ENCODE measurements at places on chromosomes 13 and 19.

DNA sequence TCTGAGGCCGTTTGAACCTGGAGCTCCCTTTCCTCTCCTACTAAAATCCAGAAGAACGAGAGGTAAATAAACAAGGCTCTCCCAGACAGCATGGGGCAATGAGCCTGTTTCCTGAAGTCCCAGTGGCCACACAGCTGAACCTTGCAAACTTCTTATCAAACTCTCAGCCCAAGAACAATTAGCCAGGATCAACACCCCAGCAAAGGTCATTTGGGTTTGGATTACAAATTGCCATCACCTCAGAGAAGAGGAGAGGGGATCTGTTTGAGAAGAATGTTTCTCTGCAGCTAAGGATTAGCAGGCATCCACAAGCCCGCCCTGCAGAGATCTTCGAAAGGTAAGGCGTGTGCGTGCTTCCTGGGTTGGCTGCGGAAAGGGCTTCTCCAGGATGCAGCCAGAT lies 201.9 kb upstream of the SOX1 start:
- DNase-seq: no peak

GRCh38 chr13:41059456-41060081 lies 1.7 kb upstream of the WBP4 start:
- no peak for DNase-seq

- no peak for DNase-seq
Observed at GRCh38 chr13:26476111-26476781, 81.2 kb upstream of the WASF3 start.

DNA sequence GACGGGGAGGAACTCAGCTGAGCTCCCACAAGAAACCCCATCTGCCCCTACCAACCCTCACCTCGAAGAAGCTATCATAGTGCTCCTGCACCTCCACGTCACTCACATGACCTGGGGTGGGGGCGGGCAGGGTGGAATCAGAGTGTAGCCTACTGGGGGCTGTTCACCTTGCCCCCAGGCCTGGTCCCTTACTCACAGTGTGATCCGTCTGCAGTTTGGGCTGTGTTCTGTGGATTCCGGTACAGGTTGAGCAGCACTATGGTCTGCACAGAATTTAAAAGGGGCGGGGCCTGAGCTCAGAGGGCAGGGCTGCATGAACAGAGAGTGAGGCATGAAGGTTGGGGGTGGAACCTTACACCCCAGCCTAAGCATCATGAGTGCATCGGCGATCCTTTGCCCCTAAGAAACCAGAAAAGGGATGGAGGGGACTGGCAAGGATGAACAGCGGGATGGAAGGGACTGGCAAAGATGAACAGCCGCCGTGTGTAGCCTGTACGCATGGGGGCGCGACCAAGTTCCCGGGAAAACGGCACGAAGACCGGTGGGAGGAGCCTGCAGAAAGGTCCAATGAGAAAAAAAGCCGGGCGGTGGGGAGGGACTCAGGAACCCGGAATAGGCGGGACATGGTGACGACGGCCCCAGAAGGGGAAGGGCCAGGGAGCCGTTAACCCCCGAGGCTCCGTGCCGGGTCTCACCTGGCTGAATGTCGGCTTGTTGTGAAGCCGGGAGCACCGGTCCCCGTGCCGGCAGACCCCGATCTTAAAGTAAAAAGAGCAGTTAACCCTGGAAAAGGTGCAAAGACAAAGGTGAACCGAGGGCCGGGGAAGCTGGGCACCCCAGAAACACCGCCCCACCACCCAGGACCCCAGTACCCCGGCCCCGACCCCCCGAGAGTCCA lies 539 bp downstream of the U2AF1L4 start:
- DNase-seq: peak; percentile 70

DNA sequence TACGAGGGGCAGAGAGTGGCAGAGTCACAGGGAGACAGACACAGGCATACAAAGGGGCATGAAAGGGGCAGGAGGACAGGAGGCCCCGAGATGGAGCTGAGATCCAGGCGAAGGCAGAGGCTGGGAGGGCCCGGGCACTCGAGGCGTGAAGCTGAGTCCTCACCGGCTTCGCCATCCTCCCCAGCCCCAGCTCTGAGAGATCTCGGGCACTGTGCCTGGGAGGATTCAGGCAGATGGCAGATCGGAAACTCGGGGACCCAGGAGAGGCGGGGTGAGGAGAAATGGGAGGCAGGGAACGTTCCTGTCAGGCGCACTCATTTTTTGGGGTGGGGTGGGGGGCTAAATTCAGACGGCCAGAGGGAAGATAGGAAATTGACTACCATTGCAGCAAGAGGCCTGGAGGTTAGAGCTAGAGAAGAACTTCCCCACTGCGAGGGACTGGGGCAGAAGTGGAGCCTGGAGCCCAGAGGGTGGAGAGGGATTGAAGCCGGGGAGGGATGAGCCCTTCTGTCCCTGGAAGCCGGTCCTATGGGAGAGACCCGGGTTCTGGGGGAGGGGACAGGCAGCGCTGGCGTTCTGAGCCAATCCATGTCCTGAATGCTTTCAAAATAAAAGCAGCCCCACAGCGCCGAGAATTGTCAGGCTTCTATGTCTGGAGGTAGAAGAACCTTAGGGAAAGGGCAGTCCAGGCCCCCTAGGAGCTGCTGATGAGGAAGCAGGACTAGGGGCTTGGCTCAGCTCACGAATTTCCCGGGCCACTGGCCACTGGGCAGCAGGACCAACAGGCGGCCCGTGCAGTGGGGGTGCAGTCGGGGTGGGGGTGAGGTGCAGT lies 12.6 kb downstream of the LRRC4B start:
- no peak for DNase-seq

GRCh38 chr13:20974981-20975585 lies 72.5 kb upstream of the XPO4 start:
- DNase-seq: no peak

DNA sequence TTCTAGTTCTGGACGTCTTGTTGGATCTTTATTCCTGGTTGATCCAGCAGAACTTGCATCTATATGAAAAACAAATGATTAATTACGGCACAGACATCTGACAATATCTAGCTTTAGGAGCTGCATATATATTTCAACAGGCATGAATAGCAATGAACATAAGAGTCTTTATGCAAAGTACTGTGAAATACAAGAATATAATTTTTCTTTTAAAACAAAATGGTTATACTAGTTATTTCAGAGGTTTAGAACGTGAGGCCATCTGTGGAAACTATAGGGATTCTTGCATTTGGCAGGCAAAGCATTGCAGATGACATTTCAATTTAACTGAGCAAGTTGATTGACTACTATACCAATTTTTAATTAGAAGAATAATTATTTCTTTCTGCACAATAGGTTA lies 40.5 kb downstream of the EFNB2 start:
- no peak for DNase-seq

GRCh38 chr19:8458380-8458779 lies 13.6 kb downstream of the HNRNPM start:
- no peak for DNase-seq

- no peak for DNase-seq
Observed at GRCh38 chr19:49590971-49591730, at the start of gene PRR12. Gene PRR12, plus strand, starts transcription at chr19:49591182. Its CDS starts 473 bp downstream, at chr19:49591655.

DNA sequence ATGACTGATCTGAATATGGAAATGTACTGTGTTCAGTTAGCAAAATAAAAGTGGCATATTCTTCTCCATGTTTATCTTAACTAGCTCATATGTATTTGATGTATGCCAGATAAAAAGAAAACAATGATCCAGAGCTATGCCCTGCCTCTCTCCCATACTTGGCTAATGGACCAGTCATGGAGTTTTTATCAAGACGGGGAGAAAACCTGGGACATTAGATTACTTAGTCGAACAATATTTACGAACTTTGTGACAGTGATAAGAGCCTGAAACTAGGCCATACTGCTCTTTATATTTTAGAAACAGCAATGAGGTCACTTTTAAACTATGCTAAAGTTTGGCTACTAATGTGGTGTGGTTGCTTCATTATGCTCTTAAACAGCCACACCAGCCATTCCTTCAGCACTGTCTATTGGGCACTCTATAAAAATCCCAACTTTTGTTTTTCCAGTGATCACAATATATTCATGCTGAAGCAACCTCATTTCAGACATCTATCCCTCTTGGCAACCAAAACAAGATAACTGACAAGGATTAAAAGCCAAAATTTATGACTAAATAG lies 265.0 kb downstream of the FGF14 start:
- no peak for DNase-seq
